ENCODE measurements at places on chromosomes 5 and 9.

GRCh38 chr5:78746021-78746770 is 97.6 kb upstream of the LHFPL2 start:
- no peak for DNase-seq

DNA sequence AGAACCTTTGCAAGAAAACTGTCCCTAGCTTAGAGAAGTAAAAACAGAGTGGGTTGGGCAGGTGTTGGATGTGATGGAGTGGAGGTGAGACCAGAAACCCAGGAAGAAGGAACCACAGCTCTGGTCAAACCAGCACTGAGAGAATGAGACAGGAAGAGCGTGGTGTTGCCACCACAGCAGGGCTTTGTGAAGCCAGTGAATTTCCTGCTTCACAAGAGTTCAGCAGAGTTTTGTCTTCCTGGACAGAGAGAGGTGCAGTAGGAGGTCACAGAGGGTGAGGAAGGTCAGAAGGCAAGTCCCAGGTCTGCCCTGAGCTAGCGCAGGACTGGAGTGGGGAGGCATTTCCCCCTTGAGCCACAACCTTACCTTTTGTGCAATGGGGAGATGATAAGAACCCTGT is 2306.2 kb upstream of the ACO1 start:
- no peak for DNase-seq

DNA sequence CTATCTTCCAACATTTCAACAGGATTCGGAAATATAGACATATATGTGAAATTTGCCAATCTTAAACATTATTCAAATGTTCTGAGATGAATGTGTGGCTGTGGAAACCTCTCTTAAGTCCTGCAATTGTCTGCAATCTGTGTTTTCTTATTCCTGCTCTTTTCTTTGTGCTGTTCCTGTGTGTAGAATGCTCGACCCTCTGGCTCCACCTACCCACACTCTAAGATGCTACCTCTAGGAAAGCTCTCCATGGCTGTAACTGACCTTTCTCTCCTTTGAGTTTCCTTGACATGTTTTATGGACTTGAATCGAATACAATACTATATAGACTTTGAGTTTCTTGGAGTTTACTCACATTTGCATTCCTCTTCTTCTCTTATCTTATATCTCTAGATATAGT is 120.6 kb upstream of the ASTN2 start:
- DNase-seq, result no peak

- DNase-seq, result no peak
Measured at GRCh38 chr5:52837591-52838001, 49.9 kb downstream of the ITGA1 start.

- DNase-seq, result no peak
Measured at GRCh38 chr9:101586651-101587050, 8.1 kb downstream of the PPP3R2 start.

- DNase-seq, result no peak
Measured at GRCh38 chr5:155934964-155935363, 392.0 kb upstream of the SGCD start.

DNA sequence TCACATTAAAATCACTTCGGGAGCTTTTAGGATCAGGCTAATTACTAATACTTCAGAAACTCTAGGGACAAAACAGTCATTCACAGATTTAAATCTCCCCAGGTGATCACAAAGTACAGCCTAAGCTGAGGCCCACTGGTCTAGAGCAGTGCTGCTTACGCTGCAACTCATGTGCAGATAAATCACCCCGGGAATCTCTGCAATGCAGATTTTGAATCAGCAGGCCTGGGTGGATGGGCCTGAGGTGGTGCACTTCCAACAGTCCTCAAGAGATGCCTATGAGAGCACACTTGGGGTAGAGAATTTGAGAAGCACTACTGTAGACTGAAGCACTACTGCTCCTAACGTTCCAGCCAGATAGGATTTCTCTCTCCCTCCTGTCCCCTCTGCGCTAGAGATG is 28.4 kb downstream of the CSF1R start:
- no peak for DNase-seq

DNA sequence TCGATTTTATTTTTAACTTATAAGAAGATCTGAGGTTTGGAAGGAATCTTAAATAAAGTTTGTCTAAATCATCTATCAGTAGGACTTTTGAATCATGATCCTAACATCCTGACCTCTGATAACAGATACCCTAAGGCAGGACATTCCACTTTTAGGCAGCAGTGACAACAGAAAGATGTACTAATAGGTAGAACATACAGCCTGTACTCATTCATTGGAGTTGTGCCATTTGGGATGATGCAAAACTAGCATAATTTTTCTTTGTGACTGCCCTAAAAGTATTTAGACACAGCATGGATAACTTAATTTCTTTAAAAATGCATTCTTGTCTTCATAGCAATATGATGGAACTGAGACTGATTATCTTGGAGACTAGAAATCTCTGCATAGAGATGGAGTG is 39.7 kb downstream of the CDC42SE2 start:
- DNase-seq, result no peak

GRCh38 chr5:149203921-149204441 is 62.7 kb downstream of the ABLIM3 start:
- no peak for DNase-seq

GRCh38 chr9:89752154-89752553 is 147.3 kb downstream of the GADD45G start:
- no peak for DNase-seq

GRCh38 chr9:89991204-89991790 is 386.5 kb downstream of the GADD45G start:
- no peak for DNase-seq

DNA sequence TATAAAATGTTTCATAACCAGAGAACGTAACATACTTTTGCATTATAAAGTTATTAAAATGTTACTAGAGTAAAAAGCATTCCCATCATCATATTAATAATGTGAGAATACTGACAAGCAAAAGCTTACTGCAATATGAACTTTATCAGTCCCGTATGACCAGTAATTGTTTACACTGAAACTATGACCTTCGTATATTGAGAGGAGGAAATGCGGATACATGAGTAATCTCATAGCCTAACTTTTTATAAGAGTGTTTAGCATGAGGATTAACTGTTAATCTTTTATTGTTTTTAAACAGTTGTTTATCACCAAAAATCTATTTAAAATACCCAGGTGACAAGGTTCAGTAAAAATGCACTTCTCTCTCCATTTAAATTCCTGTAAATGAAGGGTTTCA is 272.4 kb downstream of the SLF1 start:
- DNase-seq, result no peak

- DNase-seq, result no peak
Measured at GRCh38 chr5:44665101-44665701, 143.5 kb upstream of the MRPS30 start.

GRCh38 chr5:65548281-65548680 is 14.7 kb downstream of the CENPK start:
- DNase-seq, result no peak

- DNase-seq, result no peak
Measured at GRCh38 chr9:13814647-13815400, 499.1 kb downstream of the NFIB start.

DNA sequence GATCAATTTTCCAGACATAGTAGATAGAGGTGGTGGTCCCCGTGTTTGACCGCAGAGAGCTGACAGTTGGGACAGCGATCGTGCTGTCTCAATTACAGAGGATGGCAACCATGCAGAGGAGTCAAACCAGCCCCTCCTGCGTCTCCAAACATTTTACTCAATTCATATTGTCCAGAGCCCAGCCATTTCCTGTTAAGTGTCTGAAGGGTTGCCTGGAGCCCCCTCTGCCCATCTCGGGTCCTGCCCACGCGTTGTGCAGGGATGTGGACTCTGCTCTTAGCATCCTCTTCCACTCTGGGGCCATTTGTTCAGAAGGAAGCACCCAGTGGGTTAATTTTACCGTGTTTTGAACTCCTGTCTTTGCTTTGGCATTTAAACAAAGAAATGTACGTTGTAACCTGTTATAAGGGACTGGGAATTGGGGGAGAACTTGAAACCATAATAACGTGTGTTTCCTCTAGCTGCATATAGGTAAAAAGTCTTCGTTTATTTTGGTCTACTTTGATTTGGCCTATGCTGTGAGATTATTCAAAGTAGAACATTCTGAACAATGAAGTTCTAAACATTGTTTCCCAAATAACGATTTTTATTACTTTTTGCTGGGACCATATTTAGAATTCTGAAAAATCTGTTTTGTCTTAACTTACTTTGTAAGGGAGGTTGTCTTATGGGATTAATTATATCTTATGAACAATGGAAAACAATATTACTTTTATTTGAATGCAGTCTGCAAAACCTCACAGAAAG is 876 bp downstream of the EGFLAM start:
- DNase-seq, result no peak

- no peak for DNase-seq
Measured at GRCh38 chr5:153964191-153964879, 74.4 kb downstream of the FAM114A2 start.

GRCh38 chr9:27977931-27978330 is 404.6 kb upstream of the C9orf72 start:
- DNase-seq, result no peak
